ENCODE measurements at places on chromosomes 16 and 17.

DNA sequence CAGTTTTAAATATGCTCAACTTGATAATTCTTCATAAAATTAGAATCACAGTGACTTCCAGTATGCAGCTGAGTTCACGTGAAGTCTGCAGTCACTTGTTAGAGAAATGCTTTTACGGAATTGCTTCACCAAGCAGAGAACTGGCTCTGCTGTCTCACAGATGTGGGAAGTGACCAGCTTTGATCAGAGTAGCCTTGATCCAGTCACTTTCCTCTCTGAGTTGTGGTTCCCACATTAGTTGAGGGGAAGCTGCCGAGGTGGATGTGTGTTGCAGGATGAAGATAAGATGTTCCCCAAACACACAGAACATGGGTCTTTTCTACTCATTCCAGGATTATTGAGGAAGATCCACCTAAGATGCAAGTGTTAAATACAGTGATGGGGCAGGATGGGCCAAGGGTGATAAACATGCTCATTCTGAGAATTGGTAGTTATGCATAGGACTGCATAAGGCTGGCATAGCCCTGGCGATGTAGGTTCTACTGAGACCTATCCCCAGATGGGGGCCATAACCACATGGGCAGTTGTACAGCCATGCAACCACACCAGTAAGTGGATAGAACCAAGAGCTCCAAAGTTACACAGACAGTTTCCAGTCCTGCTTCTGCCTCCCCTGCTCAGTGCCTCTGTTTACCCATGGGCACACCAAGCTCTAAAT is 168.9 kb upstream of the MAF start:
- DNase-seq: no peak

GRCh38 chr17:42849451-42850181 is 1.4 kb upstream of the AOC3 start:
- DNase-seq: no peak

DNA sequence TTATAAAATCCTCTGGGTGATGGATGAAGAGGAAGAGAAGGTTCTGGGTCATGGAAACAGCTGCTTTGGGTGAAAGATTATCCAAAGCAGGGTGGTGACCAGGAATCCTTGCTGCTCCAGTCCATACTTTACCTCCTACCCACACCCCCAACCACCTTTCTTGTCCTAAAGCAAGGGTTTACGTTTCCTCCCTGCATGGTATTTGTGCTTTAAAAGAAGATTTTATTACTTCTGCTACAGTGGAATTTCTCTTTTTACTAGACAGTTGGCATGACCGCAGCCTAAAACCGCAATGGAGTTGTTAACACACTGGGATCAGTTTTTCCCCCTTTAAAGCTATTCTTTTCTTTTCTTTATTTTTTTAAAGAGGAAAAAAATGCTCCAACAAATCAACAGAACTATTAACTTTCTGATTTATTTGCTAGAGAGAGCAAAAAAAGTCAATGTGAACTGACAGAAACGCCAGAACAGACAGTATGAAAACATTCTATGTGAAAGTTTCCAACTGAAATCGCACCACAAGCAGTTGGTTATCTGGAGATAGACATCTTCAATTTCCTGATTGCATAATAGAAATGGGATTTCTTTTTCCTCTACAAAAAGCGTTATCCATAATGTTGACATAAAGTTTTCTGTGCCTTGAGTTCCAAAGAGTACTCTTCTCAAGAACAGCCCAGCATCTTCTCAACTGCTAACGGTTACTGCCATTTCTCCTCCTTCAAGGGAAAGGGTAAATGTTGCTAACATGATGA is 236.0 kb downstream of the IRX3 start:
- DNase-seq: no peak

DNA sequence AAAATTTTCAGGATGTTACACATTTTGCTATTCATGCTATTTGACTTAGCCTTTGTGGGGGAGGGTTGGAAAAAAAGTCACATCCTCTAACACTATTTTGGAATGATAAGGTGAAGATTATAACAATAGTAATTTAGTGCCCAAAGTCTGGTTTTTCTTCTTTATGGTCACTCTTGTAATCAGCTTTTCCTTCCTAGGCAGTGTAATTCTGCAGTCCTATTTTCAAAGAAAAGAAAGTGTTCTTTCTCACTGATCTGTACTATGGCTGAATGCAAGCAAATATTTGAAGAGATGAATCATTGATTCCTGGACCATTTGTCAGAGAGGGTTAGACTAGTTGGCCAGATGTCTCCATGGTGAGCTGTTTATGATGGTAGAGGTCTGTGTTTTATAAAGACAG is 8.4 kb downstream of the RSPRY1 start:
- no peak for DNase-seq

DNA sequence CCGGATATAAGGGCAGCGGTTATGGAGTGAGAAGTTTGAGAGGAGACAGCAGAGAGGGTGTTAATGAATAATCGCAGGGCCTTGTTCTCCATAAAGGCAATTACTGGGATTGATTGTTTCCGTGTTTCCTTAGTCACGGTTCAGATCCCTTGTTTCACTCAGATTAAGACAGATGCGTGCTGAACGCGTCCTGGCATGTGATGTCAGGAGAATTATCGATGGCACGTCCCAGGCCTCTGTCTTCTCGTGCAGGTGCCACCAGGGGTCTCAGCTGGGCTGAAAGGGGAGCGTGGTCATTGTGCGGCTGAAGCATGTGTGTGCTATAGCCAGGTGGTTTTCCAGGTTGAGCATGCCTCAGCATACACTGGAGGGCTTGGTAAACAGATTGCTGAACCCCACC is 142.4 kb upstream of the NOL11 start:
- DNase-seq: no peak

DNA sequence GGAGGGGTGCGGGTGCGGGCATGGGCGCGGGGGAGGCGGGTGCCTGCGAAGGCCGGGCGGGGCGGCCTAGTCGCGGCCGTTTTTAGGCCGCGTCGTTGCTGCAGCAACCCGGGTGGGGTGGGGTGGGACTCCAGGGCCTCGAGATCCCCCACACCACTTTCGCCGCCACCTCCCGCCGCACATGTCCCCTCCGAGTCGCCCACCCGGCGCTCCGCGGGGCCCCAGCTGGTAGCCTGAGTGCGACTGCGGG is 11.3 kb downstream of the TBX2 start:
- no peak for DNase-seq

- DNase-seq: no peak
Observed at GRCh38 chr16:78576941-78577340, 477.5 kb downstream of the WWOX start.

DNA sequence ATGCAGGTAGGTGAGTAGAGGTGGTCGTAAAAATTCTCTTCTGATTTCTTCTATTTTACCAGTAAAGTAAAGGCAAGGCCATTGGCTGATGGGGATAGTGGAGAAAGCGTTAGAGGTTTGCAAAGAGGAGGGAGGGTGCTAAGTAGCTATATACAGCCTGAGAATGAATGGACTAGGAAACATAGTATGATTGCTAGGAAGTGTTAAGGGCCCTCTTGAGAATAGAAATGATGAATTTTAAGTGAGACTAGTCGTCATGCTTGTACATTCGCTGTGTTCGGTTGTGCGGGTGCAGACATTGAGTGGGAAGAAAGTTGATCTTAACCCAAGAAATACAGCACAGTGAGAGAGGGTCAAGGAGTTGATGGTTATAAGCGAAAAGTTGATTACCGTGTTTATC is 7.2 kb upstream of the HS3ST2 start:
- no peak for DNase-seq

DNA sequence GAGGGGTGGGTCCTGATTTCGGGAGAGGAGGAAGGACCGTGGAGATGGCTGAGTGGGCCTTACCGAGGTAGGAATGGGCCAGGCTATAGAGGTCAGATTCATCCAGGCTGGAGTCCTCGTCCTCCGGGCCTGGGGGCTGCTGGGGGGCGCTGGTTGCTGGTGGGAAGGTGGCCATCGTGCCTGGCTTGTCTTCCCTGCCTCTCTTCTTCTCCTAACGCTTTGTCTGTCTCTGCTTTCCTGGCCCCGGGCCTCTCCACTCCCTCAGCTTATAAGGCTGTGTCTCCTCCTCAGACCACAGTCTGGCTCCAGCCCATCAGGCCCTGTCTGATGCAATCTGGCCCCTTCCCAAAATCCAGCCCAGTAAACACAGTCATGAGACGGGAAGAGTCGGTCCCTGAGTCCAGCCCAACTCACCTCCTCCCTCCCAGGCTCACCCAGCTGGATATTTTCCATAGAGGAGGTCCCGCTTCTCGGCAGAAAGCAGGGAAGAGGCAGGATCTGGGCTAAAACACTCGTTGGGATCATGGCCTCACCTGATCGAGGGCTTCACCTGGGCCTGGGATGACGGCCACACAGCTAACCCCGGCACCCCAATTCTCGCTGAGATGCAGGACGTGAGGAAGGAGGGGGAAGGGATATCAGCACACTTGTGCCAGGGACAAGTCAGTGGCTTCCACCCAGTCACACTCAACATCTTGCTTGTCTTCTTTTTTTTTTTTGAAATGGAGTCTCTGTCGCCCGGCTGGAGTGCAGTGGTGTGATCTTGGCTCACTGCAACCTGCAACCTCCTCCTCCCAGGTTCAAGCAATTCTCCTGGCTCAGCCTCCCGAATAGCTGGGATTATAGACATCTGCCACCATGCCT is at the start of gene NUPR1:
TSS of gene NUPR1 (minus strand) at position 242 of the 864 bp plus-strand sequence. CDS start at position 175, 67 bp downstream.
- DNase-seq: no peak

DNA sequence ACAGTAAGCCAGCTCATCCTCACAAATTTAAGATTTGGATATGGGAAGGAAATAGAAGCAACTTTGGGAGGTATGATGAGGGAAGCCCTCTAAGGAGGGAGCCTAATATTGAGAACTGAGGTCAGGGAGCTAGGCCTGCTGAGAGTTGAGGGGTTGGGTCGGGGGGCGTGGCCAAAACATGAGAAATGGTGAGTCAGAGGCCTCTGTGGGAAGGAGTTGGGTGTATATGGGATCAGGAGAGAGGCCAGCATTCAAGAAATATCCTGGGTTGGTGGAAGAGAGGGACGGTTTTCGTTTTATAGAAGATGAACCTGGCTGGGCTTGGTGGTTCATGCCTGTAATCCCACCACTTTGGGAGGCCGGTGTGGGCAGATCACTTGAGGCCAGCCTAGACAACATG is 48.4 kb downstream of the CLEC16A start:
- no peak for DNase-seq

DNA sequence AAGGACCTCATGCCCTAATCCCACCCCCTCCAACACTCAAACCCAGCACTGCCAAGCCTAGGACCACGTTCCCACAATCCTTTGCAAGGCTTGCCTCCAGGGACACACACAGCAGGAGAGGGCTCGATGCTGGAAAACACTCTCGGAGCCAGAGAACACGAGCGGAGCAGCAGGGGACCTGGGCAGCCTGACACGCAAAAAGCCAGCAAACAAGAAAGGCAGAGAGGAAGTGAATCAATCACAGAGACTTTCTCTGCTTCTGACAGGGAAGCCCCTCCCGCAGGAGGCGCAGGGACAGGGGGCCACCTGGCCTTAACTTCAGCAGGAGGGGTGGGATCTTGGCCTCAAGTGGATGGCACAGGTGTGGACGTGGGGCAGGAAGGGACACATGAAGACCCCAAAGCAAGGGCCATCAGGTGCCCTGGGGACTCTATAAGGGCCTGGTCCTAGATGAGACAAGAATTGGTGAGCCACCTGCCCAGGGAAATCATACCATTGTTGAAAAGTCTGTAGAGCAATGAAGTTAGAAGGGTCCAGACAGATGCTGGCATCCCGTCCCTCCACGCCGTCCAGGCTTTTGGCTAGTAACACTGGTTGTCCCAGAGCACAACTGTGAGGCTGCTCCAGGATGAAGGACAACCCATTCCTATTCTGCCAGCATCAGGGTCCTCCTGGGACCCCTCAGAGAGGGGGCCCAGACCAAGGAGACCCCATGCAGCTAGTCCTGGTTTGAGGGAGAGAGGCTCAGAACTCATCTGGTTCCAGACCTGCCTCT is 2.2 kb downstream of the SDK2 start:
- DNase-seq: no peak

DNA sequence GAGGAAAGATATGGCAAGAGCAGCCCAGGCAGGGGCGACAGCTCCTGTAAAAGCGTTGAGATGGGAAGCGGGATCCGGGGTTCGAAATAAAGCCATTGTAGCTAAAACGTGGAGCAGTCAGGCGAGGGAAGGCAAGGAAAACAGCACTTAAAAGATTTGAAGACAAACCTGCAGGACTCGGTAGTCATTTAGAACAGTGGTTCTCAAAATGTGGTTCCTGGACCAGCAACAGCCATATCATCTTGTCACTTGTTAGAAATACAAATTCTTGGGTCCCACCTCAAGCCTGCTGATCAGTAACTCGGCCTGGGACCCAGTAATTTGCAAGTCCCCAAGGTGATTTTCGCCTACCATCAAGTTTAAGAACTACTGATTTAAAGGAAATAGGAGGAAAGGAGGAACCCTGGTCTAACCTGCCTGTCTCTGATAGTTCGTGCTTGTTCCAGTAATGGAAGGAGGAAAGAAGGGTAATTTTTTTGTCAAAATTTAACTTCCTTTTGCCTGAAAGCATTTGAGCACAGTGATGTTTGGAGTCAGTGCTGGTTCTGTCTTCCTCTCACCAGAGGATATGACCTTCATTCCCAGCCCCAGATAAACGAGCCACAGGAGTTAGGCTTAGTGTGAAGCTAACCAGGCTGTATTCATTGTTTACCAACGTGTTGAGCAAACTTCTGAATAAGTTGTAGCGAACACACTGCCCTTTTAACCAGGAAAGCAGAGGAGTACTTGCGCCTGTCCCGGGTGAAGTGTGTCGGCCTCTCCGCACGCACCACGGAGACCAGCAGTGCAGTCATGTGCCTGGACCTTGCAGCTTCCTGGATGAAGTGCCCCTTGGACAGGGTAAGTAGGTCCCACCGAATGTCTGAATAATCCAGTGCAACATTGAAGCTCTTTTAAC is 1.1 kb downstream of the ORC6 start:
- DNase-seq: no peak

- peak; percentile 55 for DNase-seq
Observed at GRCh38 chr17:64736804-64737492, 74.8 kb upstream of the SMURF2 start.

DNA sequence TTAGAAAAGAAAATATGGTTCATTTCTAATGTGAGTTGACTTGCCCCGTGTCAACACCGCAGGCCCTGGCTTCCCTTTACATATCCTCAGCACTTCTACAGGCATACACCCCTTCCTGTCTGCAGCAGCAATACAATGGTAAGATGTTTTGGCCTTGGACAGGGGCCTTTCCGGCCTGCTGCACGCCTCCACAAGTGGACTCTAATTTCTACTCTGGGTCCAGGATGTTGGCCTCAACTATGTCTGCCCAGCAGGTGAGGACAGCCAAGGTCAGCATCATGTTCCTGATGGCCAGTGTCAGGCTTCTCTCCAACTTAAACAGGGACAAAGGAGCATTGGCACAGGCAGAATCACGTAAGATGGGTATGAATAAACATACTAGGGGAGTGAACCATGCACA is 11.0 kb downstream of the C17orf67 start:
- DNase-seq: no peak

GRCh38 chr17:17060001-17060922 is 18.0 kb downstream of the MPRIP start:
- no peak for DNase-seq

GRCh38 chr16:3957344-3957980 is 76.9 kb upstream of the CREBBP start:
- no peak for DNase-seq

DNA sequence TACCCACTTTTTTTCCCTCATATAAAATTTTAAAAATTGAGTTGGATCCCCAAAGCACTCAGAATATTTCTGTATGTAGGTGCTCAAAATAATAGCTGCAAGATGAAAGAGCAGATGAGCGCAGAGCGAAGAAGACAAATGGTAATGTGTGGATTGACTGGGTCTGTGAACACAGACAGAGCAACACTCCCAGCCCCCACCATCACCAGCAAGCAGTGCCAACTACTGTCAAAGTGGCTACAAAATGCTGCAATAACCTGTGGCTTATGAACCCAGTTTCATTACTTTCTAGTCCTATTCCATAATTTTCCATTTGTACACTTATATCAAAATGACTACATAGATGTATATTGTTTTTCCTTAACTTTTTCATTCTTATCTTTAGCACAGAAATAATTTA is 137.2 kb downstream of the MYO1D start:
- no peak for DNase-seq
